ENCODE measurements at places on chromosomes 12 and 14. TPM values are rescaled to one million over a fixed set of nuclear protein-coding genes. Genes with fewer than 3 reads are reported as not detected.

C12orf54 gene
- total RNA-seq: not detected

NUAK1 gene
- total RNA-seq: 14.0 TPM

OR6C6 gene
- not detected for total RNA-seq

RNF31 gene
- total RNA-seq: 75.6 TPM

TAS2R46 gene
- total RNA-seq: 3.9 TPM

CIDEB gene
- total RNA-seq: 3.4 TPM

All from endodermal cell (in vitro differentiated cells).